Calu3 (cell line): ENCODE measurements at places on chromosomes 3 and 15. TPM values are rescaled to one million over a fixed set of nuclear protein-coding genes. Genes with fewer than 3 reads are reported as not detected.

Gene DAZL
- total RNA-seq, result not detected in 2 replicates

Gene ACTC1
- total RNA-seq, result not detected in 2 replicates

Gene DIS3L
- total RNA-seq, result 24.6 and 25.3 TPM in 2 replicates

DNA sequence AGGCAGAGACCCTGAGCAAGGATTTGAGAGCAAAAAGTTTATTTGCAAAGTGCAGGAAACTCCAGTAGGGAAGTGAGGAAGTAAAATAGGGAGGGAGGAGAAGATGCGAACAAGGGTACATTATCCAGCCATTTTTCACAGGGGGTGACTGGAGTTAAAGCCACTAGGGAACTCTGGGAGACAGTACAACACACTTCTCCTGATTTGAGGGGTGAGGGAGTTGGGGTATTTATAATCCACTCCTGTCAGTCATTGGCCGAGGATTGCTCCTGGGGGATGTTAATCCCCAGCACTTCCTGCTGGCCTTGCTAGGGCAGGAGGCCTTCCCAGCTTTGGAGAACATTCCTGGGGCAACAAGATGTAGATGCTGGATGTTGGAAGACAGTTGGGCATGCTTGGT, 28.2 kb downstream of the CCR3 start:
- H3K27me3 ChIP-seq, result peaks cover 59% of the 10 kb centered on the region
- H3K4me1 ChIP-seq, result no peaks in the 10 kb centered on the region
- H3K4me3 ChIP-seq, result no peak overlapping the region
- DNase-seq, result no peak
- no peaks in the 10 kb centered on the region for H3K36me3 ChIP-seq
- H3K27ac ChIP-seq, result no peak overlapping the region

DNA sequence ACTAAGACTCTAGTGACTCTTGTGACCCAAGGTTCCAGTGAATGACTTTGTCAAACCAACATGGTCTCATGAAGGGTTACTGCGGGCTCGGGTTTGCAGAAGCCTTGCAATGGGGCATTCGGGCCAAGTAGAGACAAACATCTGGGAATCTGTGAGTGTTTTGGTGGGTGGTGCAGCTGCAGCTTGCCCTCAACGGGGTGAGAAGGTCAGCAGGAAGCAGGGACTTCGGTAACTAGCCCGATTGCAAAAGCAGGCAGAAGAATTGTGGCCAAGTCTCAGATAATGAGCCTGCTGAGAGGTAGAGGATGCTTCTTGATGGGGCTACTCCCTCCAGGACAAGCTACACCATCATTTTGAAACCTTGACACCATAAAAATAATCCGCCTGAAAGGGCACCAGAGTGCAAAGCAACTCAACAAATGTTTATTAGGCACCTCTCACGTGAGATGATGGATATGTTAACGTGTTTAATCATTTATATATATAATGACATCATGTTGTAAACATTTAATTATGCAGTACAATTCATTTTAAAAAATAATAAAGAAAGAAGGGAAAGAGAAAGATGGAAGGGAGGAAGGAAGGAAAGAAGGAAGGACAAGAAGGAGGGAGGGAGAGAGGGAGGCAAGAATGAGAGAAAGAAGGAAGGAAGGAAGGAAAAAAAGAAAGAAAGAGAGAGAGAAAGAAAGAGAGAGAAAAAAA, 263.9 kb upstream of the IGF1R start:
- H3K4me3 ChIP-seq, result no peak overlapping the region
- peaks cover 24% of the 10 kb centered on the region for H3K27me3 ChIP-seq
- H3K27ac ChIP-seq, result no peak overlapping the region

- H3K4me3 ChIP-seq, result no peak overlapping the region
- peaks cover 80% of the 10 kb centered on the region for H3K27me3 ChIP-seq
- H3K36me3 ChIP-seq, result no peaks in the 10 kb centered on the region
- H3K27ac ChIP-seq, result no peak overlapping the region
- no peaks in the 10 kb centered on the region for H3K4me1 ChIP-seq
Observed at GRCh38 chr15:83413054-83413719, 34.0 kb upstream of the SH3GL3 start.

GRCh38 chr3:110971010-110971601, 100.5 kb upstream of the NECTIN3 start:
- no peak overlapping the region for H3K27ac ChIP-seq
- no peak for DNase-seq
- H3K4me3 ChIP-seq, result no peak overlapping the region
- H3K36me3 ChIP-seq, result no peaks in the 10 kb centered on the region
- no peaks in the 10 kb centered on the region for H3K27me3 ChIP-seq

GRCh38 chr15:27495963-27496459, 525.0 kb downstream of the GABRG3 start:
- H3K4me1 ChIP-seq, result no peaks in the 10 kb centered on the region
- H3K4me3 ChIP-seq, result no peak overlapping the region
- H3K27ac ChIP-seq, result no peak overlapping the region
- no peaks in the 10 kb centered on the region for H3K36me3 ChIP-seq
- no peaks in the 10 kb centered on the region for H3K27me3 ChIP-seq
- no peak for DNase-seq

DNA sequence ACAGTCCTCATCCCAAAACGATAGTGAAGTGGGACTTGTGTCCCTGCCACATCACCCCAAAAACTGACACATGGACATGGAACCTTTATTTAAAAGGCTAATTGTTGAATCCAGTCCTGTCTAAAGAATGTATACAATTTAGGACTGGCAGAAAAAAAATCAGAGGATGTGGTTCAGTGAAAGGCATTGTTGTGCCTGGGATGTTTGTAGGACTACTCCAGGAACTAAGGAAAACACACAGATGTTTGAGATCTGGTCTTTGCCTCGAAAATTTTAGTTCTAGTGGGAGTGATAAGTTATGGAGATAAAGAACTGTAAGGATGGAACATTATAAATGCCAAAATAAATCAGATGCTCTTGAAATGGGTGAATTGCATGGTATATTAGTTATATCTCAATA, 27.2 kb downstream of the VGLL4 start:
- no peaks in the 10 kb centered on the region for H3K27me3 ChIP-seq
- DNase-seq, result no peak
- no peaks in the 10 kb centered on the region for H3K36me3 ChIP-seq
- H3K4me3 ChIP-seq, result no peak overlapping the region

DNA sequence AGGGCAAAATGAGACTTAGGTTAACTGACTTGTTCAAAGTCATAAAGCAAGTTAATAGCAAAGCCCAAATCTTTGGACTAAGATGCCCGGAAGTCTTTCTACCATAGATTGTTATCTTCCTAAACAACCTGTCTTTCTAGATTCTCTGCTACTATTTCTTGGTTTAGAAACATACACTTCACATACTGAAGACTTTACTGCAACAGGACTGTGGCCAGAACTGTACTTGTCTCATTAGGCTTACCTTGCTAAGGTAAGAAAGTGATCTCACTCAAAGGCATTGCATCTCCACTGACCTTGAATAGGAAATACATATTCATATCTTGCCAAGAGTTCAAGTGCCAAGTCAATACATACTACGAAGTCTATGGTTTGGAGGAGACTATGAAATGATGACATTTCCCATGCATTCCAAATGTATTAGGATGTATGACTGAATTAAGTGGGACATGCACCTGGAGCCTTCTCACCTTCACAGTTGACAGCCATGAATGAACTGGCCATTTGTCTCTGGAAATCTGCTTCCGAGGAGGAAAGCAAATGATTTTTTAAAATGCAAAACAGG, 5.0 kb downstream of the ZDHHC3 start:
- H3K4me3 ChIP-seq, result no peak overlapping the region
- peaks cover 68% of the 10 kb centered on the region for H3K4me1 ChIP-seq
- H3K27me3 ChIP-seq, result no peaks in the 10 kb centered on the region
- peaks cover 24% of the 10 kb centered on the region for H3K36me3 ChIP-seq
- no peak for DNase-seq

- H3K27me3 ChIP-seq, result no peaks in the 10 kb centered on the region
- no peaks in the 10 kb centered on the region for H3K36me3 ChIP-seq
- no peaks in the 10 kb centered on the region for H3K4me1 ChIP-seq
- no peak overlapping the region for H3K4me3 ChIP-seq
- no peak overlapping the region for H3K27ac ChIP-seq
Observed at GRCh38 chr3:138289701-138290100, 40.0 kb downstream of the NME9 start.

- no peak overlapping the region for H3K27ac ChIP-seq
- no peaks in the 10 kb centered on the region for H3K27me3 ChIP-seq
- no peaks in the 10 kb centered on the region for H3K36me3 ChIP-seq
Observed at GRCh38 chr3:35931867-35932266, 292.5 kb downstream of the ARPP21 start.

DNA sequence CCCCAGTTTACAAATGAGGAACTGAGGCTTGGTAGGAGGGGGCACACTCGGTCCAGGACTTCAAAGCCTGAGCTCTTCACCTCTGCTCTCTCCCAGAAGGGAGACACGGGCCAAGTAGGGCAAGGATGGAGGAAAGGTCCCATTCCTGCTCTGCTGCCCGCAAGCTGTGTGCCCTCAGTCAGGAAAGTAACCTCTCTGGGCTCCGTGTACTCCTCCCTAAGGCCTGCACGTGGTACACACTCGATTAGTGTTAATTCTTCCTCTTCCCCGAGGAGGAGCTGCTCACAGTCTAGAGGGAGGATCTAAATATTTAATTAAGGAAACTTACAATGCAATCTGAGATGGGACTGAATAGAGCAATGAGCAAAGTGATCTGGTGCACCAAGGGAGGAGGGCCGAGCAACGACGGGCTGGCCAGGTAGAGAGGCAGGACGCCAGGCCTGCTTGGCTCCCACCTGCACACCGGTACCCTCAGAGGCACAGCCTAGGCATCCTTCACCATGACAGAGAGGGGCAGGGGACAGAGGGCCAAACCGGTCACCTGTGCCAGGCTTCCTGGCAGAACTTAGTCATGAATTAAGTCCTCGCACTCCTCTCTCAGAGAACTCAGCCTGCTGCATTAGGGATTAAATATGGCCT, 47.2 kb upstream of the IQSEC1 start:
- H3K4me3 ChIP-seq, result no peak overlapping the region
- H3K27me3 ChIP-seq, result peaks cover 81% of the 10 kb centered on the region
- DNase-seq, result no peak
- H3K27ac ChIP-seq, result no peak overlapping the region
- no peaks in the 10 kb centered on the region for H3K4me1 ChIP-seq
- no peaks in the 10 kb centered on the region for H3K36me3 ChIP-seq

DNA sequence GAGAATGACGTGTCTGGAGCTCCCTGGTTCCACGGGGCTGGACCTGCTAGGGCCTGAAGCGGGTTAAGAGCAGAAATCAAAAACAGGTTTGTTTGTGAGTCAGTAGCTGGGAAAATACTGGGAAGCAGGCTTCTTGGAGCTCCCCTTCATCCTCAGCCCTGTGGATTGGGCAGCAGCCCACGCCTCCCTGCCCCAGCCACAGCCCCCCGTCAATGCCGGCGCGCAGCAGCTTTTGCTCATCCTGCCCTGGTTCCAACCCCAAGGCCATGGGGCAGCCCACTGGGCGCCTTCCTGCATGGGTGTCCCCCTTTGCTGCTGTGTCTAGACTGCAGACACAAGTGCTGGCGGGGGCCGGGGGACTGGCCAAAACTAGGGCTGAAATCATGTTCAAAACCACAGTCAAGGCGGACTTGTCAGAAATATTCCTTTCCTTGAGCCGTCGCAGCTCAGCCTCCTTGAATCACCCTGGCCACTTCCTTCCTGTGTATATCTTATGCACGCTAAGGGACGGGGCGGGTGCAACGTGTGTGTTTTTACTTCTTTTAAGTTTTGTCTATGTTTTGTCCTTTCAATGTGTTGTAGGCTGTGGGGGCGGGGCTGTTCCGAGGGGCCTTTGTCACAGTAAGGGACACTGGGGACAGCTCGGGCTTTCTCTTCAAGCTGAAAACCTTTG, 108.1 kb downstream of the KLF13 start:
- H3K4me3 ChIP-seq, result no peak overlapping the region
- no peaks in the 10 kb centered on the region for H3K4me1 ChIP-seq
- no peaks in the 10 kb centered on the region for H3K27me3 ChIP-seq
- no peak for DNase-seq
